Nasal cavity respiratory epithelium epithelial cell of viscerocranial mucosa (primary cell): ENCODE measurements at places on chromosomes 2 and 18. TPM values are rescaled to one million over a fixed set of nuclear protein-coding genes. Genes with fewer than 3 reads are reported as not detected.

Gene ANKRD53
- total RNA-seq = 0.07 TPM in 1 of 2 replicates, not detected in the other

Gene CELF4
- 0.07 TPM in 1 of 2 replicates, not detected in the other for total RNA-seq

Gene PLGLB1
- 0.34 and 1.4 TPM in 2 replicates for total RNA-seq

Gene SP9
- total RNA-seq = not detected in 2 replicates

Gene STAT4
- total RNA-seq = 9.2 and 10.9 TPM in 2 replicates

Gene TUBA4A
- total RNA-seq = 45.5 and 70.4 TPM in 2 replicates

Gene LYPD1
- total RNA-seq = 0.14 TPM in 1 of 2 replicates, not detected in the other

Gene IL37
- not detected in 2 replicates for total RNA-seq

Gene OR6B2
- not detected in 2 replicates for total RNA-seq

Gene AQP12A
- total RNA-seq = not detected in 2 replicates

Gene CCDC74B
- 0.34 and 1.00 TPM in 2 replicates for total RNA-seq

Gene IHH
- total RNA-seq = not detected in 2 replicates

Gene IL1F10
- total RNA-seq = 0.34 TPM in 1 of 2 replicates, not detected in the other
